ENCODE measurements at places on chromosomes 7 and 10.

DNA sequence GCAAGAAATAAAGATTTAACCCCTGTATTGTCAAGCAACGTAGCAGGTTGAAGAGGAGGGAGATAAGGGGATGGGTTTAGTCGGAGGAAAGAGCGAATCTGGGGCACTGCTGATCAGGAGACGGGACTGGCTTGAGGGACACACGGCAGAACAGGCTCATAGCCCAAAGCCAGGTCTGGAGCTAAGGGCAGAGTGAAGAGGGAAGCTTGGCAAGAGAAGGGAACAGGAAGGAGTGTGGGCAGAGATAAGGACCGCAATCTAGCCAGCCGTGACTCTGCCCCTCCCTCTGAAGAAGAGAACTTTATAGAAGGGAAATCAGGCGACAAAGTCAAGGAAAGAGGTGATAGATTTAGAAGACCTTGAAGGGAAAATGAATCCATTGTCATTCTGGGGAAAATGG is 67.6 kb downstream of the CAV1 start:
- DNase-seq = no peak

DNA sequence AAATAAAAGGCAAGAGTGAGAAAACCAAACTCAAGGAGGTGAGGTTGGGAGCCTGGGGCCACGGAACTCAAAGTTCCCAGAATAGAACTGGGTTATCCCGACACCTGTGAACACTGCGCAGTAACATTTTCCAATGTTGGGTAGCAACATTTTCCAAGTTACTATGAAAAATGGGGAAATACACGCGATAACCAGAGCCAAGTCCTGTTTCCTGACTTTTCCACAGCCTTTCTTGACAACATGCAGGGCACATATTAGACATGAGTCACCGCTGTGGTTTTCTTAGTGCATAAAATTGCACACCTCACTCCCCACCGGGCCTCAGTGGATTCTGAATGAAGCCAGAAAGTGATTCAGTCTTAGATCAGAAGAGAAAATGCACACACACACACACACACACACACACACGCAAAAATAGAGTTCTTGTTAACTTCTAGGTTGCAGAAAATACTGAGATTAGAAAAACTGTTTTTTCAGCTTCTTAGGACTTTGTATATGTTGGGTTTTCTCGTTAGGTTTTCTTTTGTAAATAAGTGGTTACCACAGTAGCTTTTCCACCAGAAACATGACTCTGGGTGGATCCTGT is 70.0 kb downstream of the CAMK1D start:
- peak; percentile 26 for DNase-seq

DNA sequence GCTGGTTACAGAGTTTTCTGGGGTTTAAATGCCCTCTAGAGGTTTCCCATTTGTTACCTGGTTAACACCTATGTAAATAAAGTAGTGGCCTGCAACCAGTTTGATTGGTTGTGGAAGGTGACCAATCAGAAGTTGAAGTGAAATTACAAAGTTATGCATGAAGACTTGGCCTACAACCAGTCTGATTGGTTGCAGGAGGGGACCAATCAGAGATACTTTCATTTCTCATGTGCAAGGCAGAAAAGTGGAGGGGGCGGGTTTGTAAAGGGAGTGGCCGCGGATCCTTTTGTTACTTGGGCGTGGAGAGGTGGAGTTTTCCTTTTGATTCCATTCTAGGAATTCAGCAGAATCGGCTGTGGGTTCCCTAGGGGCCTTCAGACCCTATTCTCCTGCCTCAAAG is 80.8 kb downstream of the SEC23IP start:
- DNase-seq = no peak

DNA sequence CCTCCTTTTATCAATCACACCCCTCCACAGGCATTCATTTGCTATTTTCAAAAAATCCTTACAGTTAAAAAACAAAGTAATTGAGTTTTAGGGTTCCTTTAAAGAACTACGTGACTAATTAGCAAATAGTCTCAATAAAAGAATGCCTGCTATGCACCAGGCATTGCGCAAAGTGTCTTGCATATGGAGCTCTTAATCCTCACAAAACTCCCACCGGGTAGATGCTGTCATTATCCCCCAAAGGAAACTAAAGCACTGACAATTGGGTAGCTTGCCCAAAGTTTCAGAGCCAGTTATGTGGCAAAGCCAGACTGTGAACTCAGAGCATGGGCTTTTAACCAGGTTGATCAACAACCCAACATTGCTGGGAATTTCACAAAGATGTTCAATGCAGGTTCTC is 305.7 kb downstream of the ELMO1 start:
- no peak for DNase-seq

DNA sequence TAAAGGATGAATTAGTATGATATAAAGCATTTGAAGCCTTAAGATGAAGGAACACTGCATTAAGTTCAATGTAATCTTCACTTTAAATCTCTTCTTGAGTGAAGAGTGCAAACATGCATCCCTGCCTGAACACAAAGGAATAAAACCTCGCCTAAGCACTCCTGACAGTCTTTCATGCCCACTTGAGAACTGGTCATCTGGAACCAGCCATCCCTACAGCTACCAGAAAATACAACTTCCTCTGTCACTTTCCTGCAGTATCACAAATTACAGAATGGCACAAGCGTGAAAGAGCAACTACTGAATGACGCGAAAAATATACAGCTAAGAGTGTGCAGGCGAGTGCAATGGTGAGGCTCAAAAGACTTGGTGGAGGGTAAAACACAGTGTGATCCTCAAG is 1079.9 kb downstream of the CNTNAP2 start:
- DNase-seq = no peak

DNA sequence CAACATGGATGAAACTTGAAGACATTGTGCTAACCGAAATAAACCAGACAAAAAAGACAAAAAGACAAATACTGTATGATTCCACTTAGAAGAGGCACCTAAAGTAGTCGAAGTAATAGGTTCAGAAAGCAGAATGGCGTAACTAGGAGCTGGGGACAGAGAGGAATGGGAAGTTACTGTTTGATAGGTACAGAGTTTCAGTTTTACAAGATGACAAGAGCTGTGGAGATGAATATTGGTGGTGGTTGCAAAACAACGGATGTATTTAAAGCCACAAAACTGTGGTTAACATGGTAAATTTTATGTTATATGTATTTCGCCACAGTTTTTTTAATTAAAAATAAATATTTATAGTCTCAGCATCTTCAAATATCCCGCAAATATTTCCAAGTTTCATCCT is 64.1 kb upstream of the DIP2C start:
- DNase-seq = no peak

DNA sequence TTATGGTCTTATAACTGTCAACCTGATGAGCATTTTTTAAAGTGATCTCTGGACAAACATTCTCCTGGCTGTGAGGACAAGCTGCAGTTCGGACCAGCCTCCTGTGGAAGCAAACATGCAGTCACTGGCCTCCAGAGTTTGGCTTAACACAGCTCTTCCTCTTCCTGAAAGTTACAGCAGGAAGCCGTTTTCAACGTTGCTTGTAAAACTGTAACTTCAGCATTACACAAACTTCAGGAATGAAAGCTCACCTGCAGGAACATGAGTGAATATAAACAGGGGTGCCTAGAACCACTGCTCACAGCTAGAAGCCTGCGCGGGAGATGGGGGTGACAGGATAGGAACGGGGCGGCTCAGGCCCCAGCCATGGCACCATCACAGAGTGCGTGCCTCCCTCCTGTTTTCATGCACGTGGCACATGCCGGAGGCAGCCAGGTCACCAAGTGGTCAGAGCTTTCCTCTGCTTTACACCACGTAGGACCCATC is 292.9 kb upstream of the PITRM1 start:
- DNase-seq = no peak

DNA sequence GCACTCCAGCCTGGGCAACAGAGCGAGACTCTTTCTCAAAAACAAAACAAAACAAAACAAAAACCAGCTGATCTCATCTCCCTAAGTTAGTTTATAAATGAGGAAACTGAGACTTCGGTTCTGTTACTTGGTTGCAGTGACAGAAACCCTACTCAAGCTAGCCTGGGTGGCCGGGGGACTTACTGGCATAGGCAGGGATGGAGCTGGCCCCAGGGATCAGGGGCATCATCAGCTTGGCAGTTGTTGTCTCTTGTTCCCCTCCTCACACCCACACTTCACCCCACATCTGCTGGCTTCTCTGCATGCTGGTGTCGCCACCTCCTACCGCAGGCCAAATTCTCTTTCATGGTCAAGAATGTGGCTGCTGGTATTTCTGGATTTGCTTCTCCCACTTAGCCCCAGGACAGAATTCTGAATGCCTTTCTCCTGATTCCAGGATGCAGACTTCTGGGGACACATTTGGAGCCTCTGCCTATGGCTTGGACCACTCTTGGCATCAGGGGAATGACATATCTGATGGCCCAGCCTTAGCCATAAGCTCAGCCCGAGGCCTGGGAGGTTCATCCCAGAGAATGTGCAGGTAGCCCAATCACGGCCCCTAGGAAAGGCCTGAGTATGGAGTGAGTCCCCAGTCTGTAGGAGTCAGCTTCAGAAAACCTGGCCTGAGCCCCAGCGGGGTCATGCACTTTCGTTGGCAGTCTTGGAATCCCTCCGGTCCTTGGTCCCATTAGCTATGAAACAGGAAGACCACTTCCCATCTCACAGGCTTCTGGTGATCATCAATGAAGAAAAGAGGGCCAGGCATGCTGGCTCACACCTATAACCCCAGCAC is 41.6 kb upstream of the CTBP2 start:
- DNase-seq = no peak

- DNase-seq = no peak
Measured at GRCh38 chr10:50540069-50540825, 83.5 kb downstream of the SGMS1 start.

DNA sequence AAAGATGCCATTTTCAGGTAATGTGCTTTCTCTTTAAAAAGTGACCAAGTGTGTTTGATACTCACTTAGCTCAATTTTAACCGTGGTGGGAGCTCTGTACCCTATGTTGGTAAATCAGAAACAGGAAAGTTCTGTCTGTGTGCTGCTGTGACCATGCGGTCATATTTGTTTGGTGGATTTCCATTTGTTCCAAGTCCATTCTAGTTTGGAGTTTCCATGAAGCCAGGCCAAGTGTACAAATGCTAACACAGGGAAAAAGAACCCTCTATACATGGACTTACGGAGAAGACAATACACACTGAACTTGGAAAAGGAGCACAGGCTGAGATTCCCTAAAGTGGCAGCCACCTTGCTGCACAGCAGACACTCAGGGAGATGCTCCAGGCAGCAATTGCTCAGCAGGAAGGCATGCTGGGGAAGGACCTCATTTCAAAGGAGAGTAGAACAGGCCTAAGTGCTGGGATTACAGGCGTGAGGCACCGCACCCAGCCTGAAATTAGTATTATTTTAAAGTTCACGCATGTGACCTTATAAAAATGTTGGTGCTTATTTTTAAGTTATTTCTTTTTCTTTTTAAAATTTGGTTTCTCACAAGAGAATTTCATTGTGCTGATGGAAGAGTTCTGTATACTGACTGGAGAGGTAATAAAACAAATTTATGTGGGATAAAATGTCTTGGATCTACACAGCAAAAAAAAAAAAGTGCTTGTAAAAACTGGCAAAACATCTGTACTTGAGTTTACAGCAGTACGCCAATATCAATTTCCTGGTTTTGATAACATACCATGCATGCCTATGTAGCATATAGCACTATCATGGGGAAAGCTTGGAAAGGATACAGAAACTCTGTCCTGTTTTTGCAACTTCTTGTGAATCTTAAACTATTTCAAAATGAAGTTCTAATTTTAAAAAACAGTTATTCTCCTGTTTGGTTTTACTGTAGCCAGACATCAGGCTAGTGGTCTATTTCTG is 436.2 kb downstream of the KCNMA1 start:
- DNase-seq = no peak

GRCh38 chr7:35255443-35256255 is 1.7 kb upstream of the TBX20 start:
- DNase-seq = no peak

DNA sequence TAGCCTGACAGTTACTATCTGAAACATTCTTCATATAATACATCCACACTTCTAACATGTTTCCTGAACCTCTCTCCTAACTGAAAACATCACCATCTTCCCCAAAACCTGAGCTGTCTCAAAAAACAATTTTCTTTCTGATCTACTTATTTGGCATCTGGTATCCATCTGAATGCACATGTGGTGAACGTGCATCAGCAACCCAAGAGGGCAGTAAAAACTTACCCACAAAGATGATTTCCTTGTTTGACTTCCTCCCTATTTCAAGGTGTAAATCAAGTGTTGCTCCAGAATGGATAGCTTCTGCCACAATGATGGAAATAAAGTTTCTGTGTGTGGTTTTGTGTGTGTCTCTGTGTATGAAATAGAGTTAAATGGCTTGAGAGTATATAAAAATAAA is 500.4 kb downstream of the MAGI2 start:
- DNase-seq = no peak

DNA sequence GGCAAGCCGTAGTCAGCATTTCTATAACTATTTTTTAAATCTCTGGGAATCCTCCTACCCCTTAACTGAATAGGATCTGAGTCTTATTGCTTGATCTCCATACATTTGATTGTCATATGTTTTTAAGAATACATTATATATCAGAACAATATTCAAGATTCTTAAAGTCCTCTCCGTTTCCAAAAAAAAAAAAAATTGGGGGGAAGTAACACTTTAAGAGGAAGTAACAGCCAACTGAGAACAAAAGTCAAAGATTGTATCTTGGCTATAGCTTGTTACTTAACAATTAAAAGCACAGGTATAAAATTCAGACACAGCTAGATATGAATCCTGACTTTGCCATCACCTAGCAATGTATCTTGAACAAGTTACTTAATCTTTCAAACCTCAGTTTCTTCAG is 169.9 kb upstream of the ADO start:
- DNase-seq = no peak

DNA sequence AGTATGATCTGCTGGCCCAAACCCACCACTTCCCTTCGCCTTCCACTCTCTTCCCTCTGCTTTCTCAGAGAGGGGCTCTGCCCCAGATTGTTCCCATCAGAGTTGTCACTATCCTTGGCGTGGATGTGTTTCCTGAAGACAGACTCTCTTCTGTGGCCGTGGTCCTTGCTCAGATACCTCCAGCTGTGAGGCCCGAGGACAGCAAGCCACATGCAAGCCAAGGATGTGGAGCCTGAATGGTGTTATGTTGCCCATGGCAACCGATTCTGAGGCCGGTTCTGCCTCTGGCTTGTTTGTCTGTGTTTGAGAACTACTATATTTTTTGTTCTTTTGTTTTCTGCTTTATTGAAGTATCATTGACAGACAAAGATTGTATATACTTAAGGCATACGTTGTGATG is 247.4 kb upstream of the PODXL start:
- no peak for DNase-seq

DNA sequence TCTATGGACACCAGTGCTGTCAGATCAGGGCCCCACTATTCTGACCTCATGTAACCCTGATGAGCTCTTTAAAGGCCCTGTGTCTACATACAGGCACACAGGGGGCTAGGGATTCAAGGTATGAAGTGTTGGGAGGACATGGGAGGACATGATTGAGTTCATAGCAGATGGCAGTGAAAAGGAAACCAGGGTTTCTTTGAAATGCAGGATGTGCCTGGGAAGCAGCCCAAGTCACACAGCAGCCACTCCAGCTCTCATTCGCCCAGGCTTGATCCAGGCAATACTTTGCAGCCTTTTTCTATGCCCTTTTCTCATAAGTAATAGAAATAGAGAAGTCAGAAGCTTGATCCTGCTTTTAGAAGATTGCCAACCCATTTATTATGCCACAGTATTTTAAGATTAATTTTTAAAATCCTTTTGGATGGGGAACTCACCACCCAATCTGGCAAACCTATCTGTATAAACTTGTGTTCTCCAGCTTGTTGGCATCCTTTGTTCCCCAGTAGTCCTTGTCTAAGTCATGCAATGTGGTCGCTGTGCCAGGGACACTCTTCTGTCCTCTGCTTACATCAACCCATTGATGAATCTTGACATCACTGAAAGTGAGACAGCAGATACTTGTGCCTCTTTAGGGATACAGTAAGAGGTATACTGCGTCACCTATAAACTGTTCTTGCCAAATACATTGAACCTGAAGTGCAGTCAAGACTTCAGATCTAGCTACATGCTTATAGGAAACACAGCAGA is 95.0 kb downstream of the TAF3 start:
- no peak for DNase-seq
